ENCODE measurements at places on chromosomes 6 and 20. TPM values are rescaled to one million over a fixed set of nuclear protein-coding genes. Genes with fewer than 3 reads are reported as not detected.

DNA sequence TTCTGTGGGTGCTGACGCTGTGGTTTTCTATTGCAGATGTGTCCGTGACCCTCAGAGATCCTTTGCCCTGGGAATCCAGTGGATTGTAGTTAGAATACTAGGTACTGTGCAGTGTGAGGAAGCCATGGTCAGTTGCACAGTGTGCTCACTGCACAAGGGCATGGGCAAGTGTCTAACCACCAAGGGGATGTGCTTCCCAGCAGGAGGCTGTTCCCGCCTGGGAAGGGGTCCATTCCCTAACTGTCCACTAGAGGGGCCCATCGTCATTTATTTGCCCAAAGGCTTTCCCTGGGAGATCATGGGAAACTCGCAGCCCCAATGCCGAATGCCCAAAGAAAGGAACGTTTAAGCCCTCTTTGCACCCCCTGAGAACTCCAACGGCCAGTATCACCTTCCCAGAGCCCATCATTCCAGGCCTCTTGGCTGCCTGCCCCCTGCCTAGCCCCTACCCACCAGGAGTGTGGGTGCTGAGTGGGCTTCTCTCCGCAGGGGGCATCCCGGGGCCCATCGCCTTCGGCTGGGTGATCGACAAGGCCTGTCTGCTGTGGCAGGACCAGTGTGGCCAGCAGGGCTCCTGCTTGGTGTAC lies 26.2 kb downstream of the SLCO4A1 start:
- DNase-seq: peak; percentile 75

Gene ZSCAN12
- 6.1 TPM for polyA plus RNA-seq

- DNase-seq: no peak
These were observed 20.1 kb downstream of the SLCO4A1 start for GRCh38 chr20:62662422-62662821.

DNA sequence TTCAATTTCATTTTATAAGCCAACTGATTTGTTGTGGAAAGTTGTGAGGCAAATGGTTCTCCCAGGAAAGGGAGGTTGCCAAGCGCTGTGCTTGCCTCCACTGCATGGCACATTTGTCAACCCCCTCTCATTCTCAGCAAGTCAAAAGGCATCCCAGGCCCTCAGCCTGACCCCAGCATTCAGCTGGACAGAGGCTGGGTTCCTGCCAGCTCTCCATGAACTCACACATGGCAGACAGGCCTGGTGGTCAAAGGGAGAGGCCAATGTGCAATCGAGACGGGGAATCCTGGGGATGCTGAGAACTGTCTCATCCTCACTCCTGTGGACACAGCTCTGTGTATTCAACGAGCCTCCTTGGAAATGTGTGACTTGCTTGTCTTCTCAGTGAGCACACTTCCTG lies 106.0 kb upstream of the CDH4 start:
- DNase-seq: no peak

Gene EYA4
- polyA plus RNA-seq: 27.1 TPM

DNA sequence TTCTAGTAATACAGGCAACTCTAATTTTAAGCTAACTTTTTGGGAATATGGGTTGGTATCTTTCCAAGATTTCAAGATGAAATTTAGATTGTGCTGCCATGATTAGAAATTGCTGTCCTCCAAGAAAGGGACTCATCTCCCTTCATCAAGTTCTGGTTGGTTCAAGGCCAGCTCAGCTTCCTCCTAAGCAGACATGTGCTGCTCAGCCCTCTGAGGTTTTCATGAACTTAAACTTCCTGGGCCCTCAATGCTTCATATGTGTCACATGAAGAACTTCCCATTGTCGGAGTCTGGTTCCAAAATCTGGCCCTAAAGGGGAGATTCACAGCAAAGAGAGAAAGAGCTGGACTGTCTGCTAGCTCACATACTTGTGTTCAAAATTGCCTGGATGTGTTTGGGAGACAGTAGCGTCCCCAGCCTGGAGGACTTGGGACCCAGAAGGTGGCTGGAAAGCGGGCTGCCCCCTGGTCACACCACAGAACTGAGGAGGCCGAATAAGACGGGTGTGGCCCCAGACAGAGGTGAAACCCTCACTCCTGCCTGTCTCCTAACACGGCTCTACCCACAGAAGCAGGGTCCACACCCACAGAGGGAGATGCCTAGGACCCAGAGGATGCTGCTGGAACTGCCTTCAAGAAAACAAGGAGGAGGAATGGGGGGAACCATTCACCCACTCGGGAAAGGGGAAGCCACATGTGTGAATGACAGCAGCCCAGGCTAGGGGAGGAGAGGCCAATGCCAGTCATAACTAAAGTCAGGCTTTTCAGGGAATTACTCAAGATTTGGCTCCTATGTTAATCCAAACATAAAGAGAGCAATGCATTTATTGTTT lies 54.3 kb upstream of the GPR31 start:
- no peak for DNase-seq
